ENCODE measurements at places on chromosomes 16 and 17. TPM values are rescaled to one million over a fixed set of nuclear protein-coding genes. Genes with fewer than 3 reads are reported as not detected.

- peak; percentile 65 for DNase-seq
Observed at GRCh38 chr17:31095236-31096105, 694 bp downstream of the NF1 start.

- no peak for DNase-seq
Observed at GRCh38 chr17:73814075-73814474, 169.8 kb upstream of the SDK2 start.

DNA sequence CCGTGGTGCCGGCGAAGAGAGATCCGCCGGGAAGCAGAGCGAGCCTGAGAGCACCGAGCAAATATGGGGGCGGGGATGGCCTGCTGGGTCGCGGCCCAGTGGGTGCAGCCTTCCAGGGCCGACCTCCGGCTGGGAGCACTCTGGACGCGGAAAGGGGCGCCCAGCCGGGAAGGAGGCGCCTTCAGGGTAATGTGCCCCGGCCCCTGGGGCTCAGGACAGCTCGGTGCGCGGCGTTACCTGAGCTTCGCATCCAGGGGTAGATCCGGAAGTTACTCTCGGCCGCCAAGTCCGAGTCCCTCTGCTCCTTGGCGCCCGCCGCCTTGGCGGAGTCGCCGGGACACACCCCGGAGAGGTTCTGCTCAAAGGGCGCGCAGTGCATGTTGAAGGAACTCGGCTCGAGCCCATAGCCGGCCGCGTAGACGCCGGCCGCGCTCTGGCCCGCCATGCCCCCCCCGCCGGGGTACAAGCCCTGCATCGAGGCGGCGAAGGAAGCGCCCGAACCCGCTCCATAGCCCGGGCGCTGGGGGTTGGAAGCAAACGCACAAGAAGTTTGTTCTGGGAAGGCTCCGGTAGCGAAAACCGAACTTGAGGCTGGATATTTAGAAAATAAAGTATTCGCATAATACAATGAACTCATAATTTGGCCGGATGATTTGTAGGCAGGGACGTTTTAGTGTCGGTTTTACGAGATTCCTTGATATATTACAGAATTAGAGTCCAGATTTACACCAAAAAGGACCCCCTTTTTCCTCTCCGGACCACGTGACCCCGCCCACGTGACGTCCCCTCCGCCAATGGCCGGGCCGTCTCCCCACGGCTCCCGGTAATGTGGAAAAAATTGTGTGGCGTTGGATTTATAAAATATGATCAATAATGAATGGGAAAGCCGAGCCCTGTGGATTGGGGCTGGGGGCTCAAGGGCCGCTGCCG, at the start of gene HOXB7:
Gene HOXB7 (minus strand): TSS at position 736 of the 930 bp plus-strand sequence. CDS start 99 bp downstream, at position 637.
- DNase-seq, result peak; percentile 90

DNA sequence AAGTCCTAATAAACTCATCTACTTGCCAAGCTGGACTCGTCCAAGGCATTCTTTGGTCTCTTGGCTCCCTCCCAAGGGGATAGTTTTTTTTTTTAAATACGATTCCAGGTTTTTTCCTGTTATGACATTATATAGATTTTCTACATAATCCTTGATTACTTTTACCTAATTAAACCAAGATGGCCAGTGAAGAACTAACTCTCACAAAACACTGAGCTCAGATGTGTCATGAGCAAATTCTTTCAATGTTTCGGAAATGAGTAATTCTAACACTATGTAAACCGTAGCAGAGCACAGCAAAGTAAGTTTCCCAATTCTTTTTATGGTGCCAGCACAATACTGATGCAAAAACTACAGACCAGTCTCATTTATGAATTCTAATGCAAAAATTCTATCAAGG, 1.8 kb downstream of the ZNF23 start:
- DNase-seq, result no peak

The MPV17L gene
- 8.3 TPM for total RNA-seq

DNA sequence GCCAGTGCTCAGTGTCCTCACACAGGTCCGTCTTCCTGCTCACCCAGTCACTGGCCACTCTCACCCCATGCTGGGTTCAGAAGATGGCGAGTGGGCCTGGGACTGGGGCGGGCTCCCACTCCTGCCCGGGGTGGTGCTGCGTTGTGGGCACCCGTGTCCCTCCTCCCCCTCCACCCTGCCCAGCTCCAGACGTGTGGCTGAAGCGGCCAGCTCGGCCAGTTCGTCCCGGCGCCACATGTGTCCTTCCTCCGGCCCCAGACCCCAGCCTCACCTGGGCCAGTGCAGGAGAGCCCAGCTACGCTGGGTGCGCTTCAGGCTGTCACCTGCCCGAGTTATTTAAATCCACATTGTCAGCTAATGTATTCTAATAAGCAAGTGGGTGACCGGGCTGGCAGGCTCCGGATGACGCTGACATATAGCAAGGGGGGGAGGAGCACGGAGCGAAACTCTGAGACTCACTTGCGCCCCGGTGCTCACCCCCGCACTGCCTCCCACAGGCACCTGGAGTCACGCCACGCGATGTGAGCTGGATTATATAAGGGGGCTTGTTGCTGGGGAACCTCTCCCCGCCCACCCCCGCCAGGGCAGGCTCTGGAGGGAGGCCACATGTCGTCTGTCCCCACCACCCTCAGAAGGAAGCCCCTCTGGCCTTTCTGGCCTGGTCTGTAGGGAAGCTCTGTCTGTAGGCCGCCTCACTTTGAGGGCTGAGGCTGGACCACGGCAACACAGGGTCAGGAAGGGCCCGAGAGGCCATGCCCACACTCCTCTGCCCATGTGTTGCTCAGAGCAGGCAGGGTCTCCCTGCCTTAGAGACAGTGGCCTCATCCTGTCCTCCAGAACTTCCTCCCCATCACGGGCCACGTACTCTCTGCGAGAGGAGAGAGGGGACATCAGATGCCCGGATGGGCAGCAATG, 7.1 kb upstream of the BAIAP2 start:
- DNase-seq, result peak; percentile 40

DNA sequence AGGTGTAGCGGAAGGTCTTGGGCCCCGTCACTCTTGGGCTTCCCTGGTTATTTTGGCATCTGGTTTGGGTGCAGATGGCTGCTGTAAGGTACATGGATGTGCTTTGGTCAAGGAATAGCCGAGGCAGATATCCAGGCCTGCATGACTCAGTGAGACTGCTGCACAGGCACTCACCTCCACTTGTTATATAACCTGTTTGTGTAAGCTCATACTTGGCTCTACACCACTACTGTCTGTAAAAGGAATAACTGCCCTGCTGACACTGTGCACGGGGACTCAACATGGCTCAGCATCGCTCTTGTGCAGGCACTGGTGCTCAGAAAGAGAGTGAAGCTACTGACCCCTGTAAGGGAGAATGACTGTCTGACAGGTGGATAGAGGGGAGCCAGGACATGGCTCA, 42.3 kb upstream of the ARL4D start:
- DNase-seq, result no peak

DNA sequence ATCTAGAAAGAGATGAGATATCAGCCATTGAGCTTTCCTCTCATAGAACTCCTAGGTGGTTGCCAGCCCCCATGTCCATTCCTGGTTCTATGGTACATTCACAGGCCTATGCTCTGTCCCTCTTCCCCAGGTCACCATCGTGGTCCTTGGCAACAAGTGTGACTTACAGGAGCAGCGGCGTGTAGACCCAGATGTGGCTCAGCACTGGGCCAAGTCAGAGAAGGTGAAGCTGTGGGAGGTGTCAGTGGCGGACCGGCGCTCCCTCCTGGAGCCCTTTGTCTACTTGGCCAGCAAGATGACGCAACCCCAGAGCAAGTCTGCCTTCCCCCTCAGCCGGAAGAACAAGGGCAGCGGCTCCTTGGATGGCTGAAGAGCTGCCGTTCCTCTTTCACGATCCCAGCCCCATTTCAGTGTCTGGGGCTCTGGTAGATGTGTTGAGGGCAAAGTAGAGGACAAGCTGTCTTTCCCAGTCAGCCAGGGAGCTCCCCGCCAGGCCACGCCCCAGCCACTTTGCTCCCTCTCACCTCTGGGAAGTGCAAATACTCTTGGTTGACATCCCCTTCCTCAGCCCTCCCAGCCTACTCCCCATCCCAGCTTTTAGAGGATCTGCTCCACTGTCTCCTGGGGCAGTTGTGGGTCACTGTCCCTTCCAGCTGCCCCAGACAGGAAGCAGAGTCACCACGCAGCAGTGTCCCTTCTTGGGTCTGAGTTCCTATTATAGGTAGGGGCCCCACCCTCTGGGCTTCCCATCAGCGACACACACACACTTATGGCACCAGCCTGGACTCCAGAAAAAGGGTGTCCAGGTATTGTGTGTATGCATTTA, 3.8 kb downstream of the NKIRAS2 start:
- peak; percentile 58 for DNase-seq

GRCh38 chr17:30530346-30531025, 53.3 kb downstream of the GOSR1 start:
- DNase-seq, result no peak

- DNase-seq, result no peak
Observed at GRCh38 chr16:56630134-56630533, 2.3 kb upstream of the MT1M start.

DNA sequence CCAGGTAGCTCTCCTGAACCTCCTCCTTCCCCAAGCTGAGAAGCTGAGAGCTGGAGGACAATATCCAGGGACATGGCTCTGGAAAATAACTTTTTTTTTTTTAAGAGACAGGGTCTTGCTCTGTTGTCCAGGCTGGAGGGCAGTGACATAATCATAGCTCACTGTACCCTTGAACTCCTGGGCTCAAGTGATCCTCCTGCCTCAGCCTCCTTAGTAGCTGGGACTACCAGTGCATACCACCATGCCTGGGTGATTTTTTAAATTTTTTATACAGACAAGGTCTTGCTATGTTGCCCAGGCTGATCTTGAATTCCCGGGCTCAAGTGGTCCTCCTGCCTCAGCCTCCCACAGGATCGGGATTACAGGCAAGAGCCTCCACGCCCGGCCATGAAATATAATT, 6.2 kb downstream of the SLC46A1 start:
- DNase-seq, result no peak

GRCh38 chr16:56525236-56525635, 5.4 kb upstream of the BBS2 start:
- no peak for DNase-seq

DNA sequence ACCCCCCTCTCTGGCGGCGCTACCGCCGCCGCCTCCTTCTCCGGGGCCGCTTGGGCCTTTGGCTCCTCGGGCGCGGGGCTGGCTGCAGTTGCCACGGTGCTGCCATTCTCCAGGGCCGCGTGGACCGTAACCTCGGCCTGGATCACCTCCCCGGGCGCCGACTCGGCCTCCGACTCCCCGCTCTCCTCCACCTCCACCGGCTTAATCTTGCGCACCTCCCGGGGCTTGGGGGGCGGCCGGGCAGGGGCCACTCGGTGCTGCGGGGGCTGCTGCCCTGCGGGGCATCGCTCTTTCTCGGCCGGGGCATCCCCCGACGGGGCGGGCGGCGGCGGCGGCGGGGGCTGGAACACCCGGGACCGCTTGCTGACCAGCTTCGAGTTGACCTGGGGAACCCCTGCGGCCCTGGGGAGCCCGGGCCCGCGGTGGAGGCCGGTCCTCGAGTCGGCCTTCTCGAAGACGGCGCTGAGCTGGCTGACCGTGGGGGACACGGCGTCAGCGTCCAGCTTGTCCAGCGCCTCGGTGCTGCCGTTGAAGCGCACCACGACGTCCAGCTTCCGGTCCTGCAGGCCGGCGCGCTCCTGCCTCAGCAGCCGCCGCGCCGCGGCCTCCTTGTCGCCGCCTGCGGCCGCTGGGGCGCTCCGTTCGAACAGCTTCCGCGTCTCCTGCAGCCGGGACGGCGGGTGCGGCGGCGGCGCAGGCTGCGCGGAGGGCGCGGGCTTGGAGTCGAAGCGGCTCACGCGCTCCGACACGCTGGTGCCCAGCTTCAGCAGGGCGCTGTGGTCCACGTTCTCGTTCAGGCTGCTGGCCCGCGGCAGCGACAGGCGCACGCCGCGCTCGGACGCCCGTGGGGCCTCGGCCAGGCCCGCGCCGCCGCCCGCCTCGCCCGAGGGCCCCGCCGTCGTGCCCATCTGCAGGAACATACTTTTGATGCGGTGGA, 792 bp downstream of the PPP1R9B start:
- DNase-seq, result peak; percentile 82

- DNase-seq, result no peak
Observed at GRCh38 chr17:80468242-80468641, 8.2 kb downstream of the NPTX1 start.

The PRKCB gene
- 7.4 TPM for total RNA-seq

The TIGD7 gene
- 1.6 TPM for total RNA-seq

GRCh38 chr17:77303620-77304019, 162.9 kb downstream of the SEC14L1 start:
- DNase-seq, result no peak

DNA sequence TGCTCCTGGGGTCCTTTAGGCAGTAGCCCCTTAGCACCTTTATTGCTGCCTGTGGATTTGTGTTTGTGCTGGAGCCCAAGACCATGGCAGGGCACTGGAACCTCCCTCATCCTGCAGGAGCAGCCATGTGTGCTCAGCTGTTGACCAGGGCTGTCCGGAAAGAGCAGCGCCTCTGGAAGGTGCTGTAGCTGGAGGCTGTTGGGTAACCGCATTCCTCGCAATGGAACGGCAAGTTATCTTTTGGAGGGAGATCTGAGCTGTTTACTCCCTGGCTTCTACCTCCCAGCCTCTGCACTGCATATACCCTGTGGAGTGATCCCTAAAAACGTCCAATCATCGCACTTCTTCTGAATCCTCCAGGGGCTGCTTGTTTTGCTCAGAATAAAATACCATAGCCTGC, 291.0 kb downstream of the SNX29 start:
- no peak for DNase-seq

The KCNH6 gene
- total RNA-seq, result not detected

- DNase-seq, result no peak
Observed at GRCh38 chr16:87056083-87056482, 261.1 kb downstream of the C16orf95 start.

All from mucosa of descending colon (tissue), 3 donors.